HCT116 (cell line): ENCODE measurements at places on chromosomes 3 and 15.

GRCh38 chr3:59820352-59820934 lies 770.6 kb upstream of the CFAP20DC start:
- DNase-seq, result no peak

DNA sequence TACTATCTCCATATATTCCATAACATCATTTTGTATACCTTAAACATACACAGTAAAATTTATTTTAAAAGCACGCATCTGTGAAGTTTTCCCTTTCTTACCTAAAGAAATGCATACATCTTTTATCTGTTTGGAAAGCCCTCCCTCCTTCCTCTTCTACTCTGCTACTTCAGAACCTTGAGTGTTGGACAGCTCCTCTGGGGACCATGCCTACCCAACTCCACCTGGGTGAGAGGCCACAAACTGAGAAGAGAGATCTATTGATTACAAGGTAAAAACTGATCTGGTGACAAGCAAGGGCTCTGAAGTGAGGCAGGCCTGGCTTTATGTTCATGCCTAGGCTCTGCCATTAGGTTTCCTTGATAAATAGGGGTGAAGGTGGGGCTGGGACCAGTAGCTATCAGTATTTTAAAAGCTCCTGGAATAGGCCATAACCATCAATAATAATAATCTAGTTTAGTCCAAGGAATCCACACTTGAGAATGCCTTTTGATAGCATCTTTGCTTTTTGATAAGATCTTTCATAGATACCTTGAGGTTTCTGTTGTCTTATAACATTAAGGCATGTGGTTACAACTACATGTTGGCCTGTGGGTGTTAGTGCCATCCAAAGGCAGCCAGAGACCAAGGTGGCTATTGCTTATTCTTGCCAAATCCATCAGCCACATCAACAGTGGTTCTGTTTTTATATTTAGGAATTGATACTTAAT lies 148.8 kb downstream of the KCNMB2 start:
- DNase-seq, result no peak

- no peak for DNase-seq
Observed at GRCh38 chr15:78866803-78867202, 5.9 kb upstream of the MORF4L1 start.

DNA sequence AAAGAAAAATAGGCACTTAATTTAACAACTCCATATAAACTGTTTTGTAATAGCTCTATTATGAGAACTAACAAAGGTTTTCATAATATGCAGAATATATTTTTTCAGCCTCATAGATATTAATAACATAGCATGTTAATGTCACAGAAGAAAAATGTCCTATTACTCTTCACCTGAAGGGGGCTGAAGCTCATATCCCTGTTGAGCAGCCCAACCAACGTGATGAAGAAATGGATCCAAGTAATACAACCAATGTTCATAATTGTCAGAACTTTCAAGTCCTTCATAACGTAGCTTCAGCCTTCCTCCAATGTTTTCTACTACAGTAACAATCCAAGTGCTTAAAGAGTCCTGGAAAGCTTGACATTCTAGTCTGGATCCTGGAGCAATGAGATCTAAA lies 34.5 kb upstream of the STIMATE start:
- no peak for DNase-seq

DNA sequence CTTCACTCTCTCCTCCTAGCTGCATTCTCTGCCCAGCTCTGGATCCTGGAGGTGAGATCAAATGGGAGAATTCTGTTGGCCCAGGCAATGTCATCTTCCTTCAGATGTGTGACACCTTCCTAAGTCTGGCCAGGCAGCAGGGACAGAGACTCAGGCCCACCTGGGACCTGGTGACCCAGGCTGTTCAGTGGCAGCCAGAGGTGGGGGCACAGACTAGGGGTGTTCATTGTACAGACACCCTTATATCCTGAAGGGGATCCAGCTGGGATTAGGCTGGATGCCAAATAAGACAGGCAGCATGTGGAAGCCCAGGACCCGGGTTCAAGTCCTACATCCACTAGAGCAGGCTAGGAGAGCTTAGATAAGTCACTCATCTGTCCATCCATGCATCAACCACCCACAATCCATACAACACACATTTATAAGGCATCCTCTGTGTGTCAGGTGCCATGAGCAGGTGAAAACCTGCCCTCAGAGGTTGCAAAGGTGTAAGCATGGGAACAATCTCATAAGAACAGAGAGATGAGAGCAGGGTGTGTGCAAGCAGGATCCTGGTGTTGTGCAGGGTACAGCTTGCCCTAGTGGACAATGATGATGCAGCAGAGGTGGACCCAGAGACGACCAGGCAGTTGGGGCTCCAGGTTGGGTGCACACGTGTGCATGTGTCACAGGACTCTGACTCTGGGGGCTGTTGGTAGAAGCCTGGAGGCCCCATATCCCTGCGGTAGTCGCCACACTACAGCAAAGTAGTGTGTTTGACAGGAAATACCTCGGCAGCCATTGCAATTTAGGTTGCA lies 18.3 kb upstream of the RPL29 start:
- DNase-seq, result no peak

DNA sequence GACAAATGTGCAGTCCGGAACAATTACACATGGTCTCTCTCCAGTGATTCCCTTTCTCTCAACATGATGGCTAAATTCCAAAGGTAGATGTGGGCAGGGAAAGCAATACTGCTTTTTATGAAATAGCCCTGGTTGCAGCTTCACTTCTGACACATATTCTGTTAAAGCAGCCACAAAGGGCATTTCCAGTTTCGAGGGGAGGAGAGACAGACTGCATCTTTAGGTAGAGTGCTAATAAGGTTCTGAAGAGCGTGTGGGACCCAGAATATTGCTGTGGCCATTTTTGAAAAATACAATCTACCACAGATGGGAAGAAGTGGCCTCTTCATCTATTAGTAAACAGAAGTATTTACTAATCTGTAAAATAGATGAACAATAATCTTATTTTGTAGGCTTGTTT lies 139.3 kb upstream of the PEX5L start:
- no peak for DNase-seq

GRCh38 chr3:99578339-99578970 lies 59.9 kb upstream of the COL8A1 start:
- DNase-seq, result no peak

- DNase-seq, result no peak
Observed at GRCh38 chr3:149414557-149415231, 37.2 kb upstream of the TM4SF1 start.

DNA sequence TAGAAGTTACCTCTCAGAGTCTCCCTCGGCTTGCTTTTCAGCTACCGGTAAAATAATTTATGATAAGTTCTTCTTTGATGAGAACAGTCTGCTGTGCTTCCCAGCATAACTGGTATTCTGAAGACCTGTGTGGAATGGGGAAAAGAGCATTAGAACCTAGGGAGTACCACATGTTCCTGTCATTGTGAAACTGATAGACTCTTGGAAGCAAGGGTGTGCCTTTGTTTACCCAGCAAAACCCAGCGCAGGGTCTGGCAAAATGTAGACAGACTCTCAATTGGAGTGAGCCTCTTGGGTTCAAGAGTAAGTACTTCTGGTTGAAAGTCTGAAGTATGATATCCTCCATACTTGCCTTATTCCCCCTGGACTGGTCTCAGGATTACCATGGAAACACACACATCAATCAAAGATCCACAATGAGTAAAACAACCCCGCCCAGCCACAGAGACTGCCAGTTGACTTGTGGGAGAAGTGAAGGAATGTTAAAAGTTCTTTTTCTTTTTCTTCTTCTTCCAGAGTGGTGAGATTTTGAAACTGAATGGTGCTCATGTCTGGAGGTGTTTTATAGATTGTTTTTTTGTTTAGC lies 652.4 kb upstream of the NAALADL2 start:
- no peak for DNase-seq

DNA sequence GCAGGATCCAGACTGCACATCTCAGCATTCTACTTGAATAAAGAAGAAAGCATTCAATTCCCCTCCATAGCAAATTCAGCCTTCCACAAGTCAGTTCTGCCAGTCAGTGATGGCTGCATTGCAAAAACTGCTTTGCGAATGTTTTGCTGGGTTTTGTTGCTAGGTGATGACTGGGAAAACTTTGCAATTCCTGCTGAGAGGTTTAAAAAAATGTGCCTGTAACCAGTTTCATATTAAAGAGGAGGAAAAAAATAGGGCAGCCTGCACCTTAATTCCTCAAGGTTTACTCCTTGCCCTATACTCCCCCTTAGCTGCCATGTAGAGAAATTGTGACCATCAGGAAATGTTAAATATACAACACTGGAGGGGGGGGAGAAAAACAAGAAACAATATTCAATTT lies 225.6 kb upstream of the ATP11B start:
- DNase-seq, result no peak

GRCh38 chr3:13141991-13142412 lies 68.8 kb upstream of the IQSEC1 start:
- no peak for DNase-seq

GRCh38 chr15:60784483-60785254 lies 305.7 kb upstream of the ICE2 start:
- DNase-seq, result no peak

GRCh38 chr3:22228705-22229104 lies 477.7 kb upstream of the ZNF385D start:
- no peak for DNase-seq
